ENCODE measurements at places on chromosomes 1 and 21.

DNA sequence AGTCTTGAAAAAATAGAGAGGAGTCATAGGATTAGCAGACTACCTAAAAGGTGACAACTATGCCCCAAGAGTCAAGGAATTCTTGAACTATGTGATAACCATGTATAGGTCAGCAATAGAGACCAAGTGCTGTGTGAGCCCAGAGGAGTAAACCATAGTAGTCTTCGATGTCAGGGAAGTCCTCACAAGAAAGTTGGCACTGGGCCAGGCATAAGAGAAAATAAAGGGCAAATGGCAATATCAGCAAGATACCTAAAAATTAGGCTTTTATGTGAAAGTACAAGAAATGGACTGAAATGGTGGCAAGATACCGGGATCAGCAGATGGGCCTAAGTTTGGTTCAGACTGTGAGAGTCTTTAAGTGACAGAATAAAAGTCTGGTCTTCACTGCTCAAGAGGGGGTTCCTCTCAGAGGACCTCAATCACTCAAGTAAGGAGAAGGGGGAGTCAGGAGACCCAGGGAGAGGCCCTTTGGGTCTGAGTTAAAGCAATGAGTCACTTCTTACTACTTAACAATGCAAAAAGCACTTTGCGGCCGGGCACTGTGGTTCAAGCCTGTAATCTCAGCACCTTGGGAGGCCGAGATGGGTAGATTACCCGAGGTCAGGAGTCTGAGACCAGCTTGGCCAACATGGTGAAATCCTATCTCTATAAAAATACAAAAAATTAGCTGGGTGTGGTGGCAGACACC, 95.0 kb downstream of the TEX35 start:
- no peak for DNase-seq

GRCh38 chr1:17274186-17275170, 25.6 kb downstream of the PADI3 start:
- peak; percentile 87 for DNase-seq

GRCh38 chr1:12665511-12665910, 21.6 kb downstream of the AADACL4 start:
- no peak for DNase-seq

GRCh38 chr1:154846565-154847442, 23.3 kb downstream of the KCNN3 start:
- DNase-seq: no peak

GRCh38 chr1:28139025-28139712, 37.3 kb downstream of the PTAFR start:
- DNase-seq: no peak

GRCh38 chr1:1173061-1173792, 453 bp upstream of the TTLL10 start:
- peak; percentile 45 for DNase-seq

GRCh38 chr1:52523376-52523775, 29.5 kb downstream of the TUT4 start:
- no peak for DNase-seq

- DNase-seq: no peak
Measured at GRCh38 chr1:93738075-93738622, 56.5 kb upstream of the BCAR3 start.

GRCh38 chr1:82269431-82269830, 468.7 kb downstream of the ADGRL2 start:
- peak; percentile 95 for DNase-seq

- peak; percentile 84 for DNase-seq
Measured at GRCh38 chr1:201348211-201348566, 29.3 kb downstream of the TNNT2 start.

GRCh38 chr1:150890033-150890416, 3.1 kb downstream of the CTXND2 start:
- no peak for DNase-seq

GRCh38 chr1:56326056-56326455, 253.3 kb downstream of the PLPP3 start:
- no peak for DNase-seq

GRCh38 chr1:161082996-161083747, 6.2 kb downstream of the NECTIN4 start:
- DNase-seq: peak; percentile 100

DNA sequence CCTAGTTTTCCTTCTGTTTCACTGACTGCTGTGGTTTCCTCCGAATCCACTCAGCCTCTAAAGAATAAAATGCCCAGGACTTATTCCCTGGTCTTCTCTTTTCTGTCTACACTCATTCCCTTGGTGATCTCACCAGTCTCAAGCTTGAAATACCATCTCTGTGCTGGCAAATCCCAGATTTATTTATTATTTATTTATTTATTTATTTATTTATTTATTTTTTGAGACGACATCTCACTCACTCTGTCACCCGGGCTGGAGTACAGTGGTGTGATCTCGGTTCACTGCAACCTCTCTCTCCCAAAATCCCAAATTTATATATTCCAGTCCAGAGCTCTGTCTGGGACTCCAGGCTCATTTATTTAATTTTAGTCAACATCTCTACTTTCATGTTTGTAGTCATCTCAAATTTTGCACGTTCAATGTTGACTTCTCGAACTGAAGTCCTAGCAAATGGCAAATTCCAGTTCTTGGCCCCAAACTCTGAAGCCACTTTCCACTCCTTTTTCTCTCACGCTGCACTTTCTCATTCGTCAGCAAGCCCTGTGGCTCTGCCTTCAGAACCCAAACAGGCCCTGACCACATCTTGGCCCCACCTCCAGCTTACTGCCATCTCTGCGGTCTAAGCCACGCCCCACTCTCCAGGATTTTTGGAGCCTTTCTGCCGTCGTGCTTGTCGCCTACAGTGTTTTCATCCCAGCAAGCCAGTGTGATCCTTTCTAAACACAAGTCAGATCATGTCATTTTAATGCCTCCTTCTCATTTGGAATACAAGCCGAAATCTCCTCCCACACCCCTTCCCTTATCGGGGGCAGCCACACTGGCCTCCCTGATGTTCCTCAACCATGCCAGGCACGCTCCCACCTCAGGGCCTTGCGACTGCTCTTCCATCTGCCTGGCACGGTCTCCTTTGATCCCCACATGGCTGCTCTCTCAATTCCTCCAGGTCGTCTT, 14.2 kb upstream of the TENT5B start:
- peak; percentile 93 for DNase-seq

- no peak for DNase-seq
Measured at GRCh38 chr1:91735266-91735845, 150.6 kb downstream of the TGFBR3 start.

DNA sequence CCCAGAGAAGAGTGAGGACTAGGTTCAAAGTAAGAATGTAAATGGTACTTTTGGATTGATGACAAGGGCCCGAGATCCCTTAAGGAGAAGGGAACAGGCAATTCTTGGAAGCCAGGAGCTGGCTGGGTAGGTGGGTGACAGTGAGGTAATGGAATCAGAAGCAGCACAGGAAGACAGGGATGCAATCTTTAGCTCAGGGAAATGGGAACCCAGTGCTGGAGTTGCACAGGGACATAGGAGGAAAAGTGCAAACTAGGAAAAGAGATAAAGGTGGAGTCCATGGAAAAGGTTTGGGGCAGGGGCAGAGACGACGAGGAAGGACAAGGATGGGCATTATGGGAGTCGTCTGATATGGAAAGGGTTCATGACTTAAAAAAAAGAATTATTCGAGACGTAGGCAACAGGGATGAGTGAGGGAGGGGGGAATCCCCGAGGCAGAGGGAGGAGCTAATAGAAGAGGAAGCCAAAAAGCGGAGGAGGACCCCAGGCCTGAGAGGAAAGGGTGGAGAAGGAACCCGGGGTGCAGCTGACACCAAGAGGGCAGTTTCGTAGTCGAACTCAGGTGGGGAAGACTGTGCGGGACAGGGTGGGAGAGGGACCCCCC, 495 bp downstream of the PI4KB start:
- DNase-seq: no peak

DNA sequence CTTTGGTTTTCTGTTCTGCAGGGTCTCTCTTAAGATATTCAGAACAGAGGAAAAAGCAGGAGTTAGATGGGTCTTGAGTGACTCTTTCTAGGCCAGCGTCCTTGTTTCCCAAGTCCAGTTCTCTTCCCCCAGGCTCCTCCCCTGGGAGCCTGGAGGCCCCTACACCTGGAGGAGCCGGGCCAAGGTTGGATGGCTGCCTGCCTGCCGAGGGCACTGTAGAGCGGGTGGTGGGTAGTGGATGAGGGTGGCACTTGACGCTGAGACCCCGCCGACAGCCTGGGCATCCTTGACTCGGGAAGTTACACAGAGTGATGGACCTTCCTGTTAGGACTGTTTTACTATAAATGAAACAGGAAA, 17.4 kb upstream of the KANK4 start:
- DNase-seq: no peak

DNA sequence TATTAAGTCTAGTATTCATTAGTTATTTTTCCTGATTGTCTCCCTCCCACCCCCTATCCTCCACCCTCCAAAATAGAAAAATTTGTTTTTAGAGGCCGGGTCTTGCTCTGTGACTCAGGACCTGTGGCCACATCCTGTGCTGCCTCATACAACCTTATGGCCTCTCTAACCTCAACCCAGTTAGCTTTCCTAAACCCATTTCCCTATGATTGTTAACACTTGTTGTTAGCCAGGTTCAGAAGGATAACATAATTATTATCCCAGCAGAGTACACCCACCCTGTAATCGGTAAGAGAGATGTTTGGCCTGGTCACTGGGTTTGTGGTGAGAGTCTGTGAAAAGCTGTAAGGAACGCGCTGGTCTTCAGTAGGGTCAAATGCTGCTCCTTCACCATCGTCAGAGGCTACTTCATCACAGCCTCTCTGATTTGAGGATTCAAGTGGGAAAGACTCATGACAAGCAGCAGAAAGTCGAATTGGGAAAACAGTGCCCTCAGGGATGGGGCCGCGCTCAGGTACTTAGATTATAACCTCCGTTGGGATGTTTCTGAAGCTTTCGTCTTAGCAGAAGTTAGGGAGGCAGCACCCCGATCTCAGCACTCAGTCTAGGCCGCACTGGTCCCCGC, 35.9 kb upstream of the HMGN1 start:
- DNase-seq: no peak

GRCh38 chr1:148385371-148386030, 97.6 kb downstream of the PPIAL4G start:
- no peak for DNase-seq

- DNase-seq: peak; percentile 76
Measured at GRCh38 chr21:40386294-40386911, 460.6 kb downstream of the DSCAM start.

DNA sequence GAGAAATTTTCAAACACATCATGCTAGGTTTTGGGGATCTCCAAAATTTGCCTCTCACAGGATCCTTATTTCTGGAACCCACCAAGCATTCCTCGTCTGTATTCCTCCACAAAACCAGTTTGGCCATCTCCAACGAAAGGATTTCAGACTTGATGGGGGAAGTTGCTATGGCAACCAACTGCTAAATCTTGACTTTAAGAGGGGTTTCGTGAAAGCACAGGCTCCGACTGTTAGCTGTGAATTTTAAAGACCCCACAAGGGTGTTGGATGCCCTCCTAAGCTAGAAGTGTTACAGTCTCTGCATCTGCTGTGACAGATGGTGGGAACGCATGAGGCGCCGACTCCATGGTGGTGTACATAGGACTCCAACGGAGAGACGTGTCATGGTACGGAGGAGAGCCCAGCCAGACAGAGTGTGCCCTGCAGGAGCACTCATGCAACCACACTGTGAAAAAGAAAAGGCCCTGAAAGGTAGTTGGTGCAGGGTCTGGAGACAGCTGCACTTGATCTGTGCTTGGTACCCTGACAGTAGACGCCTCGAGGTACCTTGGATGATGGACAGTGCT, 147.1 kb downstream of the ASTN1 start:
- DNase-seq: no peak

GRCh38 chr1:214260561-214261205, 20.3 kb upstream of the SMYD2 start:
- DNase-seq: no peak

GRCh38 chr1:71015745-71016144, 31.9 kb downstream of the PTGER3 start:
- no peak for DNase-seq

- no peak for DNase-seq
Measured at GRCh38 chr1:220281159-220281574, 8.9 kb upstream of the RAB3GAP2 start.

- DNase-seq: no peak
Measured at GRCh38 chr1:19901653-19902052, 19.5 kb downstream of the OTUD3 start.

GRCh38 chr1:15975805-15976680, at the start of gene ZBTB17:
ZBTB17 (minus strand) TSS chr1:15976101; CDS start chr1:15948495, 27,606 bp downstream.
- DNase-seq: peak; percentile 96

DNA sequence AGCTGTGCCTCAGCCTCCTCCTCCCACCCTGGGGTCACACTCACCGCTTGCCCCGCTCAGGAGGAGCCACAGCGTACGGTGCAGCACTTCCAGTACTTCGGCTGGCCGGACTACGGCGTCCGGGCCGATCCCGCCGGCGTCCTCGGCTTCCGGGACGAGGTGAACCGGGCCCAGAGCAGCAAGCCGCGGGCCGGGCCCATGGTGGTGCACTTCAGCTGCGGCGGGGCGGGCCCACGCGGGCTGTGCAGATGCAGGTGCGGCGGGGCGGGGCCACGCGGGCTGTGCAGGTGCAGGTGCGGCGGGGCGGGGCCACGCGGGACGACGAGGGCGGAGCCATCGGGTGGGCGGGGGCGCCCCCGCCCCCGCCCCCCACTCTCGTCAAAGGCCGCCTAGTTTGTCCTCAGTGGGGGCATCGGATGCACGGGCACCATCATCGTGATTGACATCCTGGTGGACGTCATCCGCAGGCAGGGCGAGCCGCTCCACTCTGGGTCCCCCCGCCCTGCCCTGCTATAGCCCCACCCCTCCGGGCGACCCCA, 5.5 kb downstream of the RNF223 start:
- peak; percentile 75 for DNase-seq

- peak; percentile 57 for DNase-seq
Measured at GRCh38 chr1:26477446-26478152, 5.4 kb downstream of the HMGN2 start.

DNA sequence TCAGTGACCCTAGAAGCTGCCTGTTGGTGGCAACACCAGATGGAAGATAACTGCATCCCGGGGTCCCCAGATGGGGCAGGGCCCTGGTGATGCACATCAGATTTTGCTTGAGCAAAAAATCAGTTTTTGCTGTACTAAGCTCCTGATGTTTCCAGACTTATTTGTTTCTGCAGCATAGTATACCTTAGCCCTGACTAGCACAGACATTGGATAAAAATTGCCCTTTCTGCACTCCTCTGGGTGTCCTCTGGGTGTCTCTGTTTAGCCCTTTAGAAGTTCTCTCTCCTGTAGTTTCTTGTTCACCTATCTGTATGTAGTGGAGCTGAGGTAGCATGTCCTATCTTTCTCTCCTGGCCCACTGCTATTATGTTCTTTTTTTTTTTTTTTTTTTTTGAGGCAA, 30.3 kb upstream of the PLA2G2C start:
- no peak for DNase-seq

GRCh38 chr1:222617367-222617951, 438 bp upstream of the MIA3 start:
- DNase-seq: peak; percentile 99

DNA sequence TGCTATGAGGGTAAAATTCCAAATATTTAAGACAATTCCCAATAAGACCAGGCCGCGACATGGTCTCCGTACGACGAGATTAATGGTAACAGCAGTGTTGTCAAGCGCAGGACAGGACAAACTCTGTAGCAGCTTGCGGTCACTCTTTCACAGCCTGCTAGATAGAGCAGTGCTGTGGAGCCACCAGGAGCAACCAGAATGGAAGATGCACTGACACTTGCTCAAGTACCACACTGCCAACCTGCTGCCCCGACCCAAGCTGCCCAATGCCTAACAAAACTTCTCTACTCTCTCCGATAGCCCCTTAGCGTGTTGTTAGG, 636 bp downstream of the WARS2 start:
- DNase-seq: no peak

GRCh38 chr21:41897047-41897669, 18.0 kb upstream of the PRDM15 start:
- no peak for DNase-seq

GRCh38 chr1:86621286-86621685, 74.4 kb downstream of the CLCA4 start:
- no peak for DNase-seq

- peak; percentile 28 for DNase-seq
Measured at GRCh38 chr21:44757731-44758130, 43.9 kb downstream of the UBE2G2 start.

All from islet precursor cell (in vitro differentiated cells).